ENCODE measurements at places on chromosomes 2 and 18. TPM values are rescaled to one million over a fixed set of nuclear protein-coding genes. Genes with fewer than 3 reads are reported as not detected.
A peak's percentile ranks its signal among the peaks of the same experiment; 100 is the strongest.

- H3K4me3 ChIP-seq: no peak overlapping the region
- H3K4me1 ChIP-seq: peaks cover 25% of the 10 kb centered on the region
- H3K27me3 ChIP-seq: peaks cover 4% of the 10 kb centered on the region
- H3K36me3 ChIP-seq: peaks cover 8% of the 10 kb centered on the region
Observed at GRCh38 chr2:173079141-173079540, 3.5 kb downstream of the MAP3K20 start.

- H3K4me1 ChIP-seq: no peaks in the 10 kb centered on the region
- no peak for DNase-seq
- no peak overlapping the region for H3K27ac ChIP-seq
Observed at GRCh38 chr2:198811198-198811597, 646.5 kb downstream of the SATB2 start.

DNA sequence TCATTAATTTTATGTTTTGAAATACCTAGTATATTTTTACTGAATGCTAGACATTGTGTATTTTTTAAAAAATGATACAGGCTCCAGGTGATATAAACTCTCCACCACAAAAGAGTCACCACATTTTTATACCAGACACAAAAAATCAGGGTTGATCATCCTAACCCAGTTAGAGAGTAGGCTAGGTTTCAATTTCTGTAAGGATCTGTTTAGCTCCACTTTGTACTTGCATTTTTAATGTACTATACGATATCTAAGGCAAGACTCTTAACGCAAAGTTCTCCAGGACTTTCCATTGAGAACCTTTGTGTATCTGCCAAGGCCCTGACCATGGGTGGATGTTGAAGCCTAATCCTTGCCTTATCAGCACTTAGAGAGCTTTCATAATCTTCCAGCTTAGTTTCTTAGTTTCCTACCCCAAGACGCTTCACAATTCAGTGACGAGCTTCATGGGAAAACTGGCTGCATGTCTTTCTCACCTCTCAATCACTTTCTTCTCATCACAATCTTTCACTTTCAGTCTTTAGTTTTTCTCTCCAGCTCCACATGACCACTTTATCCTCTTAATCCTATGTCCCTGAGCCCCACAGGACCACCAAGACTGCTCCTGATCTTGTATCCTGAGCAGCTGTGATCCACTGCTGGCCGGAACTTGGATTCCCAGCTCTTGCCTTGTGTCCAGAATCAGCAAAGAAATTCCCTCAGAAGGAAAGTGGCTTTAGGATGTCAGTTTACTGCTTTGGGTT lies 635.8 kb downstream of the RNF144A start:
- H3K36me3 ChIP-seq: no peaks in the 10 kb centered on the region
- no peak overlapping the region for H3K27ac ChIP-seq
- DNase-seq: no peak
- no peaks in the 10 kb centered on the region for H3K27me3 ChIP-seq

GRCh38 chr2:74921236-74921736 lies 37.2 kb upstream of the POLE4 start:
- no peak for DNase-seq
- no peaks in the 10 kb centered on the region for H3K36me3 ChIP-seq
- H3K4me1 ChIP-seq: peaks cover 10% of the 10 kb centered on the region
- H3K27ac ChIP-seq: no peak overlapping the region

GRCh38 chr18:31451625-31452024 lies 4.1 kb downstream of the DSG3 start:
- H3K4me3 ChIP-seq: no peak overlapping the region
- no peaks in the 10 kb centered on the region for H3K36me3 ChIP-seq
- no peaks in the 10 kb centered on the region for H3K4me1 ChIP-seq
- no peak for DNase-seq

- peaks cover 77% of the 10 kb centered on the region for H3K4me1 ChIP-seq
- H3K27ac ChIP-seq: peak overlapping the region; percentile 70
- H3K36me3 ChIP-seq: no peaks in the 10 kb centered on the region
- peak overlapping the region; percentile 47 for H3K4me3 ChIP-seq
- no peak for DNase-seq
Observed at GRCh38 chr2:239274391-239275043, 126.3 kb downstream of the HDAC4 start.

- H3K36me3 ChIP-seq: peaks cover 6% of the 10 kb centered on the region
- H3K27me3 ChIP-seq: no peaks in the 10 kb centered on the region
- no peak for DNase-seq
- no peak overlapping the region for H3K27ac ChIP-seq
Observed at GRCh38 chr2:237663517-237664110, 36.2 kb downstream of the LRRFIP1 start.

DNA sequence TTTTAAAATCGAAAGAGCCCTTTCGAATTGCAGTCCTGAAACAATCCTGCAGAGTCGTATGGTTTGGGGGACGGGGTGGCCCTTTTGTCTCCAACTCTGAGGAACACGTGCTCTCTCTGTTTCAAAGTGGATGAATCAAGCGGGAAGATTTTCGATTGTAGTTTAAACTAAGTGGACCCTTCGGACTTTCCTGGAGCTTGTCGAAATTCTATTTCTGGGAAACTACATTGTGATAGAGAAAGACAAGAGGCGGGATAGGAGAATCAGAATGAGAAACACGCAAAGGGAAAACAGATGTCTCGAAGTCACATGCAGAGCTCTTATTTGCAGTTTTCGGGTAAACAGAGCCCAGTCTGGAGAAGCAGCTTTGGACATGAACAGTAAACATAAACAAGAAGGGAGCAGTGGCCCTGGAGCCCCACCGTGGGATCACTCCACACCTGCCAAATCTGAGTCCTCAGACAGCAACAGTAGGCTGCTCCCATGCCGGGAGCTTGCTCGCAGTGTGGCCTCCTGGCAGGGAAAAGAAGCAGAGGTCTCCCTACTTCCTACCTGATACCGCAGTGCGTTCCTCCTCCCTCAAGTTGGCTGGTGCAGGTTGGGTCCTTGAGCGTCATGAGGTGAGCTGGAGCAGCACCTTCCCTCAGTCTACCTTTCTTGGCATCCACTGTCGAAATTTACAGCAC lies 202.4 kb downstream of the SLC4A3 start:
- no peaks in the 10 kb centered on the region for H3K36me3 ChIP-seq
- no peaks in the 10 kb centered on the region for H3K4me1 ChIP-seq
- no peak for DNase-seq

DNA sequence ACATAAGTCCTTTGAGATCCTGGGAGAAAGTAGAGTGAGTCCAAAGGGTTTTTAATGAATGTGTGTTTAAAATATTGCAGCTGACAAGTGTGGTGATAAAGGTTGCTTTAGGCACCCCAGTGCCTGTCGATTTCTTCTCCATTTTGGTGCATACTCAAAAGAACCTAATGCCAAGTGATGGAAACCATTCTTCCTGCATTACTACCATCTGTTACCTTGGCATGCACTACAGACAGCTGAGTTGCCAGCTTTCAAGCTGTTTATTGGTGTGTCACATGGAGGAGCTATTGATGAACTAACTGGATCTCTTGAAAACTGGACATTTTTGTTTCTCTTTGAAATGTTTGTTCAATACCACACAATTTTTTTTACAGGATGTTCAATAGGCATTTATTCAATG lies 350.0 kb downstream of the AKAIN1 start:
- H3K4me1 ChIP-seq: no peaks in the 10 kb centered on the region
- no peak overlapping the region for H3K4me3 ChIP-seq

DNA sequence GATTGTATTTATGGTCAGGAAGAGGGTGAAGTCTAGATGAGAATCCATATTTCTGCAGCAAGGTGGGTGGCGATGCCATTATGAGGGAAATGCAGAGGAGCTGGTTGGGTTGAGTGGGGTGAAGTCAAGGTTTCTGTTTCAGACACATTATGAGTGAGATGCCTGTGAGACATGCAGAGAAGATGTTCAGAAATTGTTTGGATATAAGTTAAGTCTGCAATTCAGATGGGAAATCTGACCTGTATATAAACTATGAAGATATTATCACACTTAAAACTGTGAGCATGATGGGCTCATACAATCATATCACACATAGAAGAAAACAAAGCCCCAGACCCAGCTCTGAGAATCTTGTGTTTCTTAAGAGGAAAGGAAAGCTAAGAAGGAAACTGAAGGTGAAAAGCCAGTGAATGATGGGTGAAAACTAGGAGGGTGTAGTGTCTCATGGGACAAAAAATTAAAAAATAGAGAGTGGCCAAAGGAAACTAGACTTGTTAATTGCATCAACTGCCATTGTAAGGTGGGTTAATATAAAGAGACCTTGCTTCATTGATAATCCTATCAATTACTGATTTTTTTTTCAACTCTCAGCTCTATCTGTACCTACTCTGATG lies 14.2 kb downstream of the GALNT5 start:
- no peak overlapping the region for H3K4me3 ChIP-seq
- peaks cover 52% of the 10 kb centered on the region for H3K27me3 ChIP-seq
- H3K27ac ChIP-seq: no peak overlapping the region
- no peaks in the 10 kb centered on the region for H3K36me3 ChIP-seq
- no peaks in the 10 kb centered on the region for H3K4me1 ChIP-seq

The ACVR1C gene
- 0.09 TPM for total RNA-seq

The TMEM131 gene
- total RNA-seq: 46.6 TPM

The RALBP1 gene
- 51.9 TPM for total RNA-seq

The LIPG gene
- 32.4 TPM for total RNA-seq

The AKAIN1 gene
- not detected for total RNA-seq
